ENCODE measurements at places on chromosomes 16 and 17.

- no peak for DNase-seq
These were observed 26.2 kb downstream of the NSMCE1 start for GRCh38 chr16:27242398-27242797.

DNA sequence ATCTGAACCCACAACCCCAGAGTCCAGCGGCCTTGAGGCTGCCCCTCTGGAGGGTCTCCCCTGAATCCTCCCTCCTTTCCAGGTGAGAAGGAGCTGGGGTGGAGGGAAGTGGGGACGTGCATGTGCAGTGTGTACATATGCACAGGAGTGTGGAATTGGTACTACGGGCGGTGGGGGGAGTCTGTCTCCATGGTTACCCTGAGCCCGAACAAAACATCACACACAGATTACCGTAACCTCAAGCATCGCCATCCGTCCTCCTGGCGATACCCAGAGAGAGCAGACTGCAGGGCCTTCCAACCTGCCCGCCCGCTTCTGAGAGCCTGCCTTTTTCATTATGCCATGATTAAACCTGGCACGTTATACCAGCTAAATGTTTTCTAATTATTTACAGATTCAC lies 25.1 kb downstream of the GSG1L start:
- DNase-seq = no peak

- DNase-seq = no peak
These were observed 43.7 kb downstream of the PKD1L3 start for GRCh38 chr16:71956486-71956885.

DNA sequence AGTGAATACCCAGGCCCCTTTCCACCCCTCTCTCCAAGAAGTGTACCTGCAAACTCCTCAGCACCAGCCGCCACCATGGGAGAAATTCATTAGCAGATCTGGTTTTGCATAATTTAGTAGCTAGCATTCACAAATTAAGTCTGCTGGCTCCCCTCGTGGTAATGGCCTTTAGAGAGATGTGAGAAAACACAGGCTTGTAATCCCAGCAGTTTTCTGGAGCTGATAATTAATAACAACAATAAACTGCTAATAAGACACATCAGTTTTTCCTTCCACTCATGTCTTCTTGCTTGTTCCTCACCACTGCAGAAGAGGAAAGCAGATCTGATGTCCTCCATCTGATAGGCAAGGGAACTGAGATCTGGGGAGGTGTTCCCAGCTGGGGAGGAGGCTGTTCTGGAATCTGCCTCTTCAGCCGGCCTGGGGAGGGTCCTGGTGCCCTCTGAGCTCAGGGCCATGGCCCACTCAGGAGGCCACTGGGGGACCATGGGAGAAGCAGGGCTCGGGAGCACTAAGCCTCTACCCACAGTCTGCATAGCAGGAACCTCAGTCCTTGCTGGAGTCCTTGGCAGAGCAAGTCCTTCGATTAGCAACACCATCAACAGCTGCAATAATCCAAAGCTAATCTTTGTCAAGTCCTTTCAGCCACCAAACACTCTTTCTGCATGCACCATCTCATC lies 74.2 kb upstream of the DNAJA2 start:
- no peak for DNase-seq

GRCh38 chr16:15571557-15571956 lies 71.4 kb downstream of the MARF1 start:
- DNase-seq = no peak

DNA sequence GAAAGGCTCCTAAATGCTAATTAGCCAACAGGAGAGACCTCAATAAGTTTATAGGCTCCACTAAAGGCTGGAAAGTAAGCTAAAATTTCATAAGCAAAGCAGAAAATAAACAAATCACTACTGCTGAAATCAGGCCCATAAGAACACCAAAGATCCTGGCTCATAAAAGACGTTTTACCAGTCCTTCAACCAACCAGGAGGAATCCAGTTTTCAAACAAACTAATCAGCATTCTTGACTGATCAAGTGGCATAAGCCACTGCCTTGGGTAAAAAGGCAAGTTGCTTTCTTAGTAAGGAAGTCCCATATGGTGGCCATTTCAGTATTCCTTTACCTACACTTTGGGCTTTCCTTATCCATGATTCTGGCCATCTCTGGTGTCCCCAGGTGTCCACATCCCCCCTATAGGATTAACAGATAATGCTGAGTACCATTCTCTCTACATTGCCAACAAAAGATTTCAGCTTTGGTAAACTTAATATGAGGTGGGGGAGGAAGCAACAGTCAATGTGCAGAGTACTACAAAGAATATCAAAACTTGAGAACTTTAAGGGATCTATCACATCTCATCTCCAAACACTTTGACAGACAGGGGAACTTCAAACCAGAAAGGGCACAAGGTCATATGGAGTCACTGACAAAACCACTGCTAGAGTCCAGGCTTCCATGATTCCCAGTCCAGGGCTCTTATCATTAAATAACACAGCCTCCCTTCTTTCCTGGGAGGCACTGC lies 1.3 kb downstream of the TOM1L2 start:
- DNase-seq = no peak

DNA sequence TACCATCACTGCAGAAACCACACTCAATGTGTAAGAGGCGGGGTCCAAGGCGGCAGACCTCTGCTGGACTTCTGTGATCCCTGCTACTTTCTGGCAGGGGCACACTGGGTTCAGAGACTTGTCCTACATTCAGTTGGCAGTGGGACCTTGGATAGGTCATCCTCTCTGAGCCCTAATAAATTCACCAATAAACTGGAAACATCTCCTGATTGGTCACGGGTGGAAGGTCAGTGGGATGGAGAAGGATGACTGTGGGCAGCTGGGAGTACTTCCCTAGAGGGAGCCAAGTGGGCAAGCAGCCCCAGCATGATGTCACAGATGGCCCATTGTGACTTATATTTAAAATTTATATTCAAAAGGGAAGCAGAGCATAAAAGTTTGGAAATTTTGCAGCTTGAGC lies 49.7 kb downstream of the RNF112 start:
- no peak for DNase-seq

DNA sequence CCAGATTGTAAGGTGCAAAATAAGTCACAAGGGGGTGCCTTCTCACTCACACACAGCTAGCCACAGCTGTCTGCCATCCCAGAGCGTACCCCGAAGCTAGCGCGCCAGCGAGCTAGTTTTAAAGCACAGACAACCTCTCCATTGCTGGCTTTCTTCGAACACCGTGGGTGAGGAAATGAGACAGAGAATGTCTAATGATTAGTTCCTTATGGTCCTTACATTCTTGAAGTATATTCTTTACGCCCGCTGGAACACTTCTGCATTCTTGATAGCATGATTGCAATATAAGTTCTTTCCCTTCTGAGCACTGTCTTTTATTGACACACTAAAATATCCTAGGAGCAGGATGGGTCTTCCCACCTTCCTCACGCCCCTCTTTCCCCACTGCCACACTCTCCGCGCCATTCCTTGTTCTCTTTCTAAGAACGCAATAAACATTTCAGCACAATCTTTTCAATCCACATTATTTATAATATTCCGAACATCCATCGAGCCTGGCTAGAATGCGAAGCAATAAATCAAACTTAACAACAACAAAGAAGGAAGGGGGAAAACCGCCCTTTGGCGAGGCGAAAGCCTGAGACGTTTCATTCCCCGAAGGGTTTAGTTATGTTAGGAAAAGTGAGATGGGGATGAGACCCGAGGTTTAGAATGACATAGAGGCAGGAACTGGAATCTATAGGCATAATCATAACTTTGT lies 251.3 kb downstream of the NTN1 start:
- DNase-seq = no peak
